ENCODE measurements at places on chromosomes 11 and 22.
A peak's percentile ranks its signal among the peaks of the same experiment; 100 is the strongest.

GRCh38 chr11:10650166-10650565, 43.4 kb downstream of the IRAG1 start:
- DNase-seq, result no peak

DNA sequence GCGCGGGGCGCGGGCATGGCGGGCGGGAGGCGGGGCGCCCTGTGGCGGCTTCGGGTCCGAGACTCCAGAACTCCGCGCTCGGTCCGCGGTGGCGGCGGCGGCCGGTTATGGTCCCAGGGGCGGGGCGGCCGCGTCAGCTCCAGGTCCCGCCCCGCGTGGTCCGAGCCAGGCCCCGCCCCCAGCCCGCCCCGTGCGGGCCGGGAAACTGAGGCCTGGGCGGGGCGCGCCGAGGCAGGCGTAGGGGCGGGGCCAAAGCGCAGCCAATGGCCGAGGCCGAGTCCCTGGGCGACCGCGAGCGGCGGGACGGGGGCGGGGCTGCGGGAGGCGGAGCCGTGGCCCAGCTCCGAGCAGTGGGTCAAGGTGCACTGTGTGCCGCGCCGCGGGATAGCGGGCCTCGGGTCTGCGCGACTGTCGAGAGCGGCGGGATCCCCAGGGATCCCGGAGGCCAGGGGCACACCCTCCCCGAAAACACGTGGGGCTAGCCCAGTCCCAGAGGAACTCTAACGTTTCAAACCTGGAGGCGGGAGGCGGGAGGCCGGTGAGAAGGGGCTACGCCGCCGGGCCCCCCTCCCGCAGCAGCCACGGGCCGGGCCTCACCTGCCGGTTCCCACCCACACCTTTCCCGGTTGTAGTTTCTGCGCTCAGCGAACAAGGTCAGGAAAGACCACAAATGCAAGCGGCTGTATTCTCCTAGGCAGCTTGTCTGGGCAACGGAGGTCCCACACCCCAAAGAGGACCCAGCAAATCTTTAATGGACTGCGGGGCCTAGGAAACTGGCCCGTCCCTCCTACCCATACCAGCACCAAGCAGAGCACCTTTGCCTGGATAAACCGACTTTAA, at the start of gene SLC25A1:
Gene SLC25A1, minus strand, starts transcription at position 80 of the 840 bp plus-strand sequence. Its CDS starts 63 bp downstream, at position 17.
- DNase-seq, result peak; percentile 88

GRCh38 chr11:73154178-73154577, 12.1 kb upstream of the FCHSD2 start:
- DNase-seq, result no peak

- DNase-seq, result no peak
These were observed 4.9 kb downstream of the GLYAT start for GRCh38 chr11:58726737-58727414.

- no peak for DNase-seq
These were observed 1396.8 kb downstream of the LRRC4C start for GRCh38 chr11:40062616-40063015.

DNA sequence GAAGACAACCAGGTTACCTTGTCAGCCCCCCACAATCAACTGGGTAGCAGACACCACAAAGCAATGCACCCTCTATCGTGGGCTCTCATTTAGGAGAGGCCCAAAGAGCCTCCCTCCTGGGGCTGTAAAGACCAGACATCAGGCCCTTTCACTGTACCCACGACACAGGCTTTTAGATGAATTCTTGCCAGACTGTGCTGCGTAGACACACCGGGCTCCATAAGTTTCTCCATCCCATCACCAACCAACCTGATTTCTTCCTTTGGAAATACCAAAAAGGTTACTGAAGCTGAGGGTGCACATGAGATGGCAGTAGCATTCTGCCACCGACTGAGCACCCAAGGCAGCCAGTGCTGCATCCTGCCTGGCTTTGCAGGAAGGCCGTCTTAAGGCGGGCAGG, 46.4 kb upstream of the SLC25A1 start:
- DNase-seq, result no peak

- no peak for DNase-seq
These were observed 3.7 kb downstream of the SLC37A4 start for GRCh38 chr11:119026970-119027369.

DNA sequence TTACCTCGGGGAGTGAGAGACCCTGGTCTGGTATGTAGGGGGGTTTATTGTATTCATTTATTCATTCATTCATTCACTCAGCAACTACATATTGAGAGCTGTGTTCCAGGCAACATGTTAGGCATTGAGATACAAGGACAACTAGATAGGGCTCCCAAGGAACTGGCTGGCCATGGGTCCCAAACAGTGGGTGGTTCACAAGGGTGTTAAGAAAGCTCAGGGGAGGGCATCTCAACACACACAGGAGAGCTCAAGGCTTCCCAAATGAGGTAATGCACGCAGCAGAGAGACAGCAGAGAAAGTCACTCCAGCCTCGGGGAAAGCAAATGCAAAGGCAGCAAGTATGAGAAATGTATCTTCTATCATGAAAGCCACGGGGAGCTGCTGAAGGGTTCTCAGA, 51.8 kb downstream of the BTG4 start:
- no peak for DNase-seq

DNA sequence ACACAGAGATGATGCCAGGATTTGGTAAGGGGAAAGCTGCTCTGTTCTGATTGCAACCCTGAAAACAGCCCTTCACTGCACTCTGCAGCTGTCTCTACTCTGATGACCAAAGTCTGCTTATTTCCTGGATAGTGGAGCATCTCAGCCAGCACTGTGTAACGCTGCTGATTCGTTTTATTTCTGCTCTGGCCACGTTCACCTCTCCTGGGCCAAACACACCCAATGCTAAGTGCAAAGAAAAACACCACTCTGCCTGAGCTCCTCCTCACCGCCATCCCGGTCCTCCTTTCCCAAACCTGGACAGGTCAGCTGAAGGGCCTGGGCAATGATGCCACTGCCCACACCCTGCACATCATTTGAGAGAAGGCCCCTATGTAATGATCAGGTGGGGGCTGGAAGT, 529.3 kb upstream of the B3GAT1 start:
- no peak for DNase-seq

DNA sequence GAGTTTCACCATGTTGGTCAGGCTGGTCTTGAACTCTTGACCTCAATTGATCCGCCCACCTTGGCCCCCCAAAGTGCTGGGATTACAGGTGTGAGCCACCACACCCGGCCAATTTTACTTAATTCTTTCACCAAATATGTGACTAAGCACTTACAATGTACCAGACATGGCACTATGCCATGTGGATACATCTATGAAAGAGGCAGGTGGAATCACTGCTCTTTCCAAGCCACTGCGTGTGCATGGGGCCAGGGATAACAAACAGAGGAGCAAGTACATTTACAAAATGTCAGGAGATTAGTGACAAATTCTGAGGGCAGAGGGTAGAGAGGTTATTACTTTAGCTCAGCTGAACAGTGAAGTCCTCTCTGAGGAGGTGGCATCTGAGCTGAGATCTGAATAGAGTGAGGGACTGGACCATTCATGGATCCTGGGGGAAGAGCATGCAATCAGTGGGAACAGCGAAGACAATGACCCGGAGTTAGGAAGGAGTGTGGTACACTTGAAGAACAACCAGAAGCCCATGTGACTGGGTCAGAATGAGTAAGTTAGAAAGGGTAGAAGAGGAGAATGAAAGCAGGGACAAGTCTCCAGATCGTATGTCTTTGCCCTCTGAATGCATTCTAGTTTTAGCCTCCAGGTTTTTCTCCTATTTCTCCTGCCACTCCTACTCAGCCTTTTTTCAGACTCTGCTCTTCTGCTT, 38.3 kb upstream of the GRAMD1B start:
- DNase-seq, result no peak

- DNase-seq, result no peak
These were observed 2.7 kb downstream of the INS start for GRCh38 chr11:2158296-2158737.

DNA sequence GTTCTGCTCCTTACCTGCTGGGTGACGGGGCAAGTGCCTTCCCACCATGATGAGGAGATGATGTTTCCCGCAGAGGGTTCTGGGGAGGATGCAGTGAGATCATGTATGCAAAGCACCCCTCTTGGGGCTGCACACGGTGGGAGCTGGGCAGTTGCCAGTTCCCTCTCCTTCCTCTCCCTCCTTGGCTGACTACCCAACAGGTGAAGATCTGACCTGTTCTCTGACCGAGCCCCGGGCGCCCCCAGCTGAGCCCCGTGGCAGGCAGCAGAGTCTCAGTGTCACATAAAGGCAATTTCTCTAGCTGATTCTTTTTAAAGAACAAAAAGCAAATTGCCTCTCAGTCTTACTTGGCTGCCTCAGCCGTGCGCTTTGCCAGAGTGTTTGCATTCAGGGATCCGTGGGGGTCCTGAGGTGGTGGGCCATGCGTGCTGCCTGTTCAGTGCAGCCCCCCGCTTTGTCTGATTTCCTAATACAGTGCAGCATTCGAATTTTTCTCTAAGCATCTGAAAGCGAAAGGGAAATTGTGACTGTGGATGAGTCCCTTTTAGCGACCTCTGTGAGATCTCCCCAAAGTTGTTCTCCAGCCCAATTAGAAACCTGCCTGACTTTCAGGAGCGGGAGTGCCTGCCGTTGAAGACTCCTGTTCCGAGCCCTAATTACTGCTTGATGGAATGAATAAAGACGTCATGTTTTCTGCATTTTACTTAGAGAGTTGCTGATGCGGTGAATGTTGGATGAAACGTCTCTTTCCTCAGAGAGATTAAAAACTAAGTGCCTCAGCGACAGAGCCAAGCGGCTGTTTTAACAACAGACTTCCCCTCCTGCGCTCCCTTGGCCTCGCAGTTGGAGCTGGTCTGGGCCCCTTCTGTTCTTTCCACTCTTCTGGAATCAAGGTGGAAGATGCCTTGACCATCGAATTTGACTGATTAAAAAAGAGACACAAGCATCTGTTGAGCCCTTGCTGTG, 86.0 kb downstream of the GRIK4 start:
- no peak for DNase-seq

DNA sequence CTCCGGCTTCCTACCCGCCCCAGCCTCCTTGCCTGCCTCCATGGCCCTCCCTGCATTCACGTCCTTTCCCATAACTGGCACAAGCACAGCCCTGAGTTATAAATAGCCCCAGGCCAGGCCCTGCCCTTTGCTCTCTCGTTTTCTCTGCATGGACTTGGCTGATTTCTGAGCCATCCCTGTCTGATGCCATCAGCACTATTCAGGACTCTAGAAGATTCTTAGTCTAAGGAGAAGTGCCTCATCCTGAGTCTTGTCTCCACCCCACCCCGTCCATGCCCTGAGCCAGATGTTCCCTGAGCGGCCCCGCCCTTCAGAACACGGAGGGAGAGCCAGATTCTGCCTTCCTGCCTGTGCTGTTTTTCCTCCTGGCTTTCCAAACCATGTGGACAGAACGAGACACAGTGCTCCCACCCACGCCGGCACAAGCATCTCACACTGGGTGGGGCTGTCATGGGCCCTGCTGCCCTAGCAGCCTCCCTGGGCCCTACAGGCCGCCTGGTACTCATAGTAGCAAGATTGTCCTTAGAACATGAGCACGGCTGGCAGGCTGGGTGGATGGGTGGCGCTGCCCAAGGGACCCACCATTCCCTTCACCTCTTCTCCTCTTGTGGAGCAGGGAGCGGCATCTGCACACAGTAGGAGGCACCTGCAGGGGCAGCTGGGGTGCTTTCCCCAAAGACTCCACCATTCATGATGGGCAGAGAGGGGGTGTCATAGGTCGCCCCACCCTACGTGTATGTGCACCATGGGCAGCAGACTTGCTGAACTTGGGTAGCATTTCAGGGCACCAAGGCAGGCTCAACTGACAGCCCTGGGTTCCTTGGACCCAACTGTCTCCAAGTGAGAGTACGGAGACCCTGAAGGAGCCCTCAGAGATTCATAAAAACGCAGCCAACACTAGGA, 76.9 kb downstream of the BCR start:
- no peak for DNase-seq

GRCh38 chr22:17836992-17837742, 62.9 kb upstream of the BID start:
- no peak for DNase-seq

GRCh38 chr11:13891911-13892310, 70.6 kb upstream of the SPON1 start:
- DNase-seq, result no peak

GRCh38 chr11:17298302-17298701, 21.8 kb downstream of the NUCB2 start:
- DNase-seq, result no peak

- DNase-seq, result no peak
These were observed 69.0 kb upstream of the SHISAL1 start for GRCh38 chr22:44381761-44382115.

- no peak for DNase-seq
These were observed 75.5 kb upstream of the CD44 start for GRCh38 chr11:35063488-35063931.

DNA sequence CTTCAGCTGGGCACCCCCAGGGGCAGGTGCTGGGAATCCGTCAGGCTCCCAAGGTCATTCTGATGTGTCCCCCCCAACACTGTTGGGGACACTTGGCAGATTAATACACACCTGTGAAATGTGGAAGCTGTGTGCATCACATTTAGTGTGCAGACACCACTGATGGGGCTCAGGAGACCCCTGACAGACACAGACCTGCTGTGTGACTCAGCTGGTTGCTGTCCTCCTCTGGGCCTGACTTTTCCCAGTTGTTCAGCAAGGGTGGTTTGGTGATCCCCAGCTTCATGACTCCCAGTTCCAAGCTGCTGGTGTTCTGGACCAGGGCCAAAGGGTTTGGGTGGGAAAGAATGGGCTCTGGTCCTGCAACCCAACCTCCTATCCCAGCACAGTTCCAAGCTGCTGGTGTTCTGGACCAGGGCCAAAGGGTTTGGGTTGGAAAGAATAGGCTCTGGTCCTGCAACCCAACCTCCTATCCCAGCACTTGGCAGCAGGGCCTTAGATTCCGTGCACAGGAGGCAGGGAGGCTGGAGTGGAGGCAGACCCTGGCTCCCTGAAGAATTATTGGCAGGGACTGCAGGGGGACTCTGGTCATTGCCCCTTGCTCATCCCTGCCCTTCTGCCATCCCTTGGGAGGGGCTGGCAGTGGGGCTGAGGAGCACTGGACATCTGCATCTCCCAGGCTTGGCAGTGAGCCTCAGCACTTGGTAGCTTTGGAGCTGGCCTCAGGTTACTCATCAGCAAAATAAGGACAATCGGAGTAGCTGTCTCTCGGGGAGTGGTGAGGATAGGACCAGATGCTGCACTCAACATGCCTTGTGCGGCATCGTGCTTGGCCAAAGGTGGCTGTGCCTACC, 8.4 kb upstream of the OMP start:
- no peak for DNase-seq

- DNase-seq, result no peak
These were observed 1.7 kb downstream of the RASD2 start for GRCh38 chr22:35542157-35542938.

Measured in NCI-H2227 treated with DMSO at 0.1 percent for 48 hours (cell line).